Kidney (tissue), 22 donors: ENCODE measurements at places on chromosomes 13 and 19.

DNA sequence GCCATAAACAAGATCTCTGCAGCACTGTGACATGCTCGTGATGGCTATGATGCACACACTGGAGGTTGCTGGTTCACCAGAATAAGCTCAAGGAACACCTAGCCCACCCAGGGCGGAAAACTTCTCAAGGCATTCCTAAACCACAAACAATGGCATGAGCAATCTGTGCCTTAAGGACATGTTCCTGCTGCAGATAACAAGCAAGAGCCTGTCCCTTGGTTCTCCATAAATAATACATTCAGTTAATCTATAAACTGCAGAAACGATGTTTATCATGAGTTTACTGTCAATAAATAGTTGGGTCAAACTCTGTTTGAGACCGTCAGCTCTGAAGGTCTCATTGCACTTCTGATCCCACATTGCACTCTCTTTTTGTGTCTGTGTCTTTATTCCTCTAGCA lies 18.6 kb upstream of the ZNF266 start:
- no peak for DNase-seq

DNA sequence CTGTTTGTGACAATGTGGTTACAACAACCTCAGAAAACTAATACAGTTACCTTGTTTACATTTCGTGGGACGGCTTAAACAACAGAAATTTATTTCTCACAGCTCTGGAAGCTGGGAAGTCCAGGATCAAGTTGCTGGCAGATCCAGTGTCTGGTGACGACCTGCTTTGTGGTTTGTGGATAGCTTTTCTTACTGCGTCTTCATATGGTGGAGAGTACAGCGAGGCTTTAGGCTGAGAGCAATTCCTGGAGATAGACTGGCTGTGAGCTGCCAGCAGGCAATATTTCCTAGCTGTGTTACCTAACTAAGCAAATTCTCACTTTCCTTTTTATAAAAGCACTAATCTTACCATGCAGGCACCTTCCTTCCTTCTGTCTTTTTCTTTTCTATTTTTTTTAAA lies 1203.5 kb upstream of the PRR20A start:
- DNase-seq: no peak

DNA sequence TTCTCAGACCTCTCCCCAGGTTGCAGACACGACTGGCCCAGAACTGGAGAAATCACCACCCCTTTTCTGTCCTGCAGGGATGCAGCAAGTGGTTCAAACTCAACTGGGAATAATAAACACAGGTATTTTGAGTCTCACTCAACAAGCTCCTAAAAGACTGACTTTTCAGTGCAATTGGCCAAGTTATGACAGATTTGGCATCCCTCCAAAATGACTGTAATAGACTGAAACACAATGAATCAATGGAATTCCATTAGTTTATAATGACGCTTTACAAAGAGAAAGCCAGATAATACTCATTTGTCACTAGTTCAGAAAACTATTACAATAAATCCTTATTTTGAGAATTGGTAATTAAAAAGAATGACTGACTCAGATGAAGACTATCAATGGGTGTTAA lies 38.1 kb downstream of the MIPEP start:
- DNase-seq: no peak

DNA sequence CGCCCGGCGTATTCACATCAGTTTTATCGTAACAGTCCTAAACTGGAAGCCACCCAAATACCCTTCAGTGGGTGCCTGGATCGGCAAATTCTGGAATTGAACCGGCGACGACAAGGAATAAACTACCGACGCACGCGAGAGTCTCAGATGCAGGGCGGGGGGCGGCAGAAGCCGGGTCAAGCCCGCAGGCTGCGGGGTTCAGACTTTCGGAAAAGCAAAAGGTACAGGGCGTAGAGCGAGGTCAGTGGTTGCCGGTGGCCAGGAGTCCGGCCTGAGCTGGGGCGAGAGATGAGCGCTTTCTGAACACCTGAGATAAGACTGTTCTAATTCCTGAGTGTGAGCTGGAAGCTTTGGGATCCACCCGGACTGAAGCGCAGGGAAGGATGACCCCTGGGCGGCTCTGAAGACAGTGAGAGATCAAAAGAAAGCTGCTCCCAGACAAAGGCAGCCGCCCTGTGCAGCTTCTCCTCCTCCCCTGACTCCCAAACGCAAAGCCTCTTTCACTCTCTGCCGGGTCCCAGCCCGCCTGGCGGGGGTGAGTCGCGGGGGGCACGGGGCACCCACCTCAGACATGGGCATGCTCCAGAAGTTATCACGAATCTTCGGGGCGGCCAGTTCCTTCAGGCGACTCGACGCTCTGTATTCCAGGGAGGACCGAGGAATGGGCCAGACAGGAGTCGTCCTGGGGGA lies 26.2 kb upstream of the MIER2 start:
- DNase-seq: no peak

- no peak for DNase-seq
Measured at GRCh38 chr19:38061294-38061693, 154.3 kb downstream of the SIPA1L3 start.

- DNase-seq: no peak
Measured at GRCh38 chr13:94415500-94416237, 63.8 kb downstream of the DCT start.
